ENCODE measurements at places on chromosomes 2 and 18.

DNA sequence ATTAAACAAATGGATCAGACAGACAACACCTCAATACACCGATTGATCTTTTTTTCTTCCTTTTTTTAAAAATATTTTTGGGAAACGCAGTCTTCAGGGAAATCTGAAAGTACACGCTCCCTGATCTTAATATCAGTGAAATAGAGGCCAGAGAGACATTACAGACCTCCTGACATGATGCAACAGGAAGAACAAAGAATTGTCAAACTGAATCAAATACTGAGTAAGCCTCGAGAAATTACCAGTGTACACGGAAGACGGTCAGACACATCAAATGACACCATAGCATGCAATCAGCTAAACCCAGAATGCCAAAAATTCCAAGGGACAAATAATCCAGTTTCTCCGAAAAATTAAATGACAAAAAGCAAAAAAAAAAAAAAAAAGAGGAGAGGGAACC, 80.2 kb upstream of the NFU1 start:
- no peak overlapping the region for H3K27ac ChIP-seq
- H3K4me3 ChIP-seq: no peak overlapping the region
- DNase-seq: no peak
- peaks cover 90% of the 10 kb centered on the region for H3K36me3 ChIP-seq
- peaks cover 8% of the 10 kb centered on the region for H3K4me1 ChIP-seq

GRCh38 chr18:72181241-72181764, 362.8 kb downstream of the CBLN2 start:
- no peaks in the 10 kb centered on the region for H3K27me3 ChIP-seq
- no peaks in the 10 kb centered on the region for H3K4me1 ChIP-seq
- no peak overlapping the region for H3K4me3 ChIP-seq
- no peak for DNase-seq

- H3K4me3 ChIP-seq: no peak overlapping the region
- H3K27me3 ChIP-seq: peaks cover 88% of the 10 kb centered on the region
- DNase-seq: no peak
- H3K4me1 ChIP-seq: peaks cover 32% of the 10 kb centered on the region
- no peaks in the 10 kb centered on the region for H3K36me3 ChIP-seq
Observed at GRCh38 chr2:176081376-176081836, 2.4 kb downstream of the EVX2 start.

- DNase-seq: no peak
- H3K36me3 ChIP-seq: no peaks in the 10 kb centered on the region
- H3K27ac ChIP-seq: no peak overlapping the region
- H3K4me3 ChIP-seq: no peak overlapping the region
Observed at GRCh38 chr18:13275075-13275474, 56.5 kb downstream of the LDLRAD4 start.

- peak overlapping the region; percentile 75 for H3K27ac ChIP-seq
- DNase-seq: peak; percentile 82
- H3K27me3 ChIP-seq: no peaks in the 10 kb centered on the region
- H3K4me1 ChIP-seq: peaks cover 14% of the 10 kb centered on the region
Observed at GRCh38 chr2:64263315-64263714, 119.1 kb upstream of the PELI1 start.

- no peaks in the 10 kb centered on the region for H3K27me3 ChIP-seq
- H3K27ac ChIP-seq: no peak overlapping the region
- no peaks in the 10 kb centered on the region for H3K36me3 ChIP-seq
- H3K4me3 ChIP-seq: no peak overlapping the region
Observed at GRCh38 chr2:195985741-195986140, 82.9 kb downstream of the DNAH7 start.

GRCh38 chr2:180983468-180984242, 3.2 kb downstream of the UBE2E3 start:
- peaks cover 50% of the 10 kb centered on the region for H3K36me3 ChIP-seq
- H3K4me1 ChIP-seq: peaks cover 3% of the 10 kb centered on the region
- H3K27me3 ChIP-seq: no peaks in the 10 kb centered on the region
- peak; percentile 76 for DNase-seq
- H3K4me3 ChIP-seq: no peak overlapping the region
- peak overlapping the region; percentile 77 for H3K27ac ChIP-seq

- no peaks in the 10 kb centered on the region for H3K36me3 ChIP-seq
- no peak overlapping the region for H3K4me3 ChIP-seq
- peak overlapping the region; percentile 87 for H3K27ac ChIP-seq
Observed at GRCh38 chr18:2978208-2978607, 34.7 kb downstream of the LPIN2 start.

- DNase-seq: no peak
- no peaks in the 10 kb centered on the region for H3K27me3 ChIP-seq
- no peak overlapping the region for H3K4me3 ChIP-seq
Observed at GRCh38 chr2:26463244-26464192, 14.4 kb downstream of the OTOF start.

- no peak overlapping the region for H3K4me3 ChIP-seq
- H3K36me3 ChIP-seq: no peaks in the 10 kb centered on the region
- no peaks in the 10 kb centered on the region for H3K27me3 ChIP-seq
- H3K27ac ChIP-seq: no peak overlapping the region
- no peaks in the 10 kb centered on the region for H3K4me1 ChIP-seq
- no peak for DNase-seq
Observed at GRCh38 chr2:174493549-174494331, 6.9 kb upstream of the GPR155 start.

DNA sequence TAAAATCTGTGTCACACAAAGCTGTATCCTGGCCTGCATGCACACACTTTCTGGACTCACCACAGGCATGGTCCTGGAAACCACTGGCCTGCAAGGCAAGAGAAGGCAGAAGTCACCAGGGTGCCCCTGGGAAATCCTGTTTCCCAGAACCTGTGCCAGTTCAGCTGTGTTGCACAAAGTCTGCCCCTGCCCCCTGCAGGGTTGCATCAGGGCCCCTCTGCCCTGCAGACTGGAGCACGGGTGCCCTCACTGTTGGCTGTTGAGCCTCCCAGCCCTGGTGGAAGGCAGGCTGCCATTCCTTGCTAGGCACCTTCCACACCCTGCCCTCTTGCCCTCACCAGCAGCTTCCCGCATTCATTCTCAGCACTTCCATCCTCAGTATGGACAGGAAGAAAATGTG, 18.0 kb upstream of the TUBB6 start:
- H3K4me1 ChIP-seq: peaks cover 18% of the 10 kb centered on the region
- H3K36me3 ChIP-seq: no peaks in the 10 kb centered on the region
- no peak overlapping the region for H3K27ac ChIP-seq
- H3K27me3 ChIP-seq: no peaks in the 10 kb centered on the region
- no peak overlapping the region for H3K4me3 ChIP-seq

- no peak overlapping the region for H3K4me3 ChIP-seq
- H3K27me3 ChIP-seq: no peaks in the 10 kb centered on the region
- H3K36me3 ChIP-seq: peaks cover 14% of the 10 kb centered on the region
- H3K27ac ChIP-seq: no peak overlapping the region
- peak; percentile 64 for DNase-seq
Observed at GRCh38 chr18:49041435-49042245, 90.9 kb upstream of the SMAD7 start.

DNA sequence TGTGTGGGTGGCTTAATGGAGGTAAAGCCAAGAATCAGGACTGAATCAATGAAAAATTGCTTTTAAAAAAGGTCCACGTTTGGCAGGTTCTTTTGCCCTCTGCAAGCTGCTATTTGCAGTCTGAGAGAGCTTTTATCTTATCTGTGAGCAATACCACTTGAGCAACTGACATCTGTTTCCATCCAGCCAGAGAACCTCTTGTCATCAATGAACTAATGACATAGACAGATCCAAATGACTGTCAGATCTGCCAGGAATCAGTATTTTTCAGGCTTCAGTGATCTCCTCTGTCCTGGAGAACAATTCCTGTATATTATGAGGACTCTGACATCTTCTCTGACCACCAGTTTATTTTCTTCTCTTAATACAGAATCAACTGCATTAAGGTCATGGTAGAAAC, 608.1 kb downstream of the LRP1B start:
- DNase-seq: peak; percentile 53
- H3K4me3 ChIP-seq: no peak overlapping the region
- H3K4me1 ChIP-seq: no peaks in the 10 kb centered on the region
- no peak overlapping the region for H3K27ac ChIP-seq

DNA sequence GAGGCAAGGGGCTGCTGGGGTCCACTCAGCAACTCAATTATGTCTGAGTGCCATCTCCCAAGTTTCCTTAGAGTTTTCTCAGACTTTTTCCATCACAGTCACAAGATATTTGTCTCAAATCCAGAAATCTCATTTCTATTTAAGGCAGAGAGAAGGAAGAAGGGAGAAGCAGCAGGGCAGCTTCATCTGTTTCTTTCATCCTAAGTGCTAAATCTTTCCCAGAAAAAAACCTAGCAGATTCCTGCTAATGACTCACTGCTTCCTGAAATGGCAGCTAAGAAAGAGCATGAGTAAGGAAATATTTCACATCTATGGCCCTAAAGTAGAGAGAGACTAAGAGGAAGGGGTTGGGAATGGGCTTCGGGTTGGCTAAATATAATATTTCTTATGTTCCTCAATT, 88.0 kb downstream of the KYNU start:
- no peak overlapping the region for H3K27ac ChIP-seq
- H3K27me3 ChIP-seq: no peaks in the 10 kb centered on the region
- peak; percentile 82 for DNase-seq
- H3K4me3 ChIP-seq: no peak overlapping the region

- H3K27me3 ChIP-seq: peaks cover 8% of the 10 kb centered on the region
- peak overlapping the region; percentile 6 for H3K27ac ChIP-seq
- peaks cover 20% of the 10 kb centered on the region for H3K4me1 ChIP-seq
Observed at GRCh38 chr2:25043241-25043867, 1.5 kb downstream of the EFR3B start.

DNA sequence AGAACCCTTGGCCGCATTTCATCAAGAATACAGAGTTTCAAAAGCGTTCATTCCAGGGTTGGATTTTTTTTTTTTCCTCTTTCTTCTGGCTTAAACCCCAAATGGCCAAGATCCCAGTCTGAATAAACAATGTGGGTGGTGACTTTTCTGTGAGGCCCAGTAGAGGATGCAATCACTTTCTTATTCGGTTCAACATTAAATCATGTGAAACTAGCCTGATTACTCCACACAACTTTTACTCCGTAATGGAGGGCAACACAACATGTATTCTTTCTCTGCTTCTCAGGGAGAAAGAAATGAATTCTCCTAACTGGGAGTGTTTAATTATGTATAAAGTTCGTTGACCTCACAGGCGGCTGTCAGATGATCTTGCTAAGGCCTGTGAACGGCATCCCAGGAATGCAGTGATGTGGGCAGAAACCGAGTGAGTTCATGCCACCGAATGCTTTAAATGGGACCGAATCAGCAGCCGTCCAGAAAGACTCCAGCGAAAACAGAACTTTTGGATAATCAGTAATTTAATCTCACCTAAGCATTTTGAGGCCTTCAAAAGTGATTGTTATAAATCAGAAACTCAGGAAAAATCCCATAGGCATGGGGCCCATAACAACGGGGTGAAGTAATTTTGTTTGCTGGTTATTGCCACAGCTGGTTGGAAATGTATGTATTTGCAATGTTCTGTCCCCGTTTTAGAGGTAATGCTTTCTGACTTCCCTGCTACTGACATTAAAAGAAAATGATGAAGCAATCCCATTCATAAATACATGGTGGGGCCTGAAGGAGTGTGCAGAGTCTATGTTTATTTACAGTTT, 81.5 kb downstream of the BCL2 start:
- no peaks in the 10 kb centered on the region for H3K36me3 ChIP-seq
- peak; percentile 86 for DNase-seq
- peaks cover 8% of the 10 kb centered on the region for H3K4me1 ChIP-seq
- no peak overlapping the region for H3K4me3 ChIP-seq

- H3K4me1 ChIP-seq: peaks cover 38% of the 10 kb centered on the region
- DNase-seq: no peak
- peaks cover 15% of the 10 kb centered on the region for H3K36me3 ChIP-seq
- no peaks in the 10 kb centered on the region for H3K27me3 ChIP-seq
Observed at GRCh38 chr18:48852292-48852691, 98.5 kb downstream of the SMAD7 start.

GRCh38 chr2:109242654-109243331, 113.8 kb downstream of the SH3RF3 start:
- peak overlapping the region; percentile 49 for H3K4me3 ChIP-seq
- peak; percentile 71 for DNase-seq
- no peaks in the 10 kb centered on the region for H3K36me3 ChIP-seq
- H3K4me1 ChIP-seq: peaks cover 21% of the 10 kb centered on the region
- H3K27me3 ChIP-seq: no peaks in the 10 kb centered on the region

DNA sequence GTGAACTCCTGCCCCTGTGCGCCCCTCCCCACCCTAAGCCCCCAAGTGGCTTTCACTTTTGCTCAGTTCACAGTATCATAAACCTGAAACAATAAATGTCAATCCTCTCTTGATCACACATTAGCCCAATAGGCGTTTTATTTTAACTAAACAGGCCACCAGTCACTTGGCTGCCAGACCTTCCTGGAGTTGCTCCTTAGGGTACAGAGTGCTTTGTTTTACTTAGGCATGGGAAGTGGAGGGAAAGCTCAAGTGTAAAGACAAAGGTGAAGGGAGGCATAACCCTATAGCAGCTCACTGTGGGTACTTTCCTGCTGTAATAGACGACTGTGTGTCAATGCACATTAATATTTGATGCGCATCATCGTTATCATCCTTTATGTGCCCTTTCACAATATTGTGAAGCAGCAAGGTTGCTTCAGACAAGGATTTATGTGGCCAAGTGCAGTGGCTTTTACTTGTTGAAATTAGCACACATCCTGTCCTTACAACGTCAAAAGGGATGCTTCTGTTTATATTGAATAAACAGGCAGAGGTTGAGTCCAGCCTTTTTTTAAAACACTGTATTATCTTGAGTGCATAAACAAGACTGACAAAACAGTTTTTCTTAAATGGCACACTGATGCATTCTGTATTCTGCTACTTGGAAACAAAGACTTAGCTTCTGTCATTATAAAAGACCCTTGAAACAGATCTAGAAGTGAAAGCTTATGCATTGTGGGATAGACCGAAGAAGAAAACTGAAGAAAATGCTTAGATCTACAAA, 168.5 kb downstream of the TMEFF2 start:
- no peaks in the 10 kb centered on the region for H3K27me3 ChIP-seq
- peak; percentile 90 for DNase-seq
- H3K27ac ChIP-seq: no peak overlapping the region
- H3K4me1 ChIP-seq: no peaks in the 10 kb centered on the region
- H3K4me3 ChIP-seq: no peak overlapping the region

GRCh38 chr2:198371921-198372543, 567.6 kb downstream of the PLCL1 start:
- H3K36me3 ChIP-seq: no peaks in the 10 kb centered on the region
- no peaks in the 10 kb centered on the region for H3K4me1 ChIP-seq
- H3K27me3 ChIP-seq: no peaks in the 10 kb centered on the region
- peak overlapping the region; percentile 76 for H3K4me3 ChIP-seq
- H3K27ac ChIP-seq: no peak overlapping the region
